PC-3 (cell line): ENCODE measurements at places on chromosomes 12 and 14. TPM values are rescaled to one million over a fixed set of nuclear protein-coding genes. Genes with fewer than 3 reads are reported as not detected.
A peak's percentile ranks its signal among the peaks of the same experiment; 100 is the strongest.

GRCh38 chr12:62205346-62205745, 54.9 kb upstream of the USP15 start:
- H3K27me3 ChIP-seq: no peaks in the 10 kb centered on the region
- no peak overlapping the region for H3K27ac ChIP-seq
- H3K36me3 ChIP-seq: no peaks in the 10 kb centered on the region
- no peaks in the 10 kb centered on the region for H3K4me1 ChIP-seq
- no peak overlapping the region for H3K4me3 ChIP-seq
- DNase-seq: no peak

GRCh38 chr12:66163289-66163688, 6.5 kb downstream of the TMBIM4 start:
- H3K27me3 ChIP-seq: no peaks in the 10 kb centered on the region
- H3K4me3 ChIP-seq: no peak overlapping the region
- no peak overlapping the region for H3K27ac ChIP-seq
- no peak for DNase-seq
- peaks cover 8% of the 10 kb centered on the region for H3K4me1 ChIP-seq

DNA sequence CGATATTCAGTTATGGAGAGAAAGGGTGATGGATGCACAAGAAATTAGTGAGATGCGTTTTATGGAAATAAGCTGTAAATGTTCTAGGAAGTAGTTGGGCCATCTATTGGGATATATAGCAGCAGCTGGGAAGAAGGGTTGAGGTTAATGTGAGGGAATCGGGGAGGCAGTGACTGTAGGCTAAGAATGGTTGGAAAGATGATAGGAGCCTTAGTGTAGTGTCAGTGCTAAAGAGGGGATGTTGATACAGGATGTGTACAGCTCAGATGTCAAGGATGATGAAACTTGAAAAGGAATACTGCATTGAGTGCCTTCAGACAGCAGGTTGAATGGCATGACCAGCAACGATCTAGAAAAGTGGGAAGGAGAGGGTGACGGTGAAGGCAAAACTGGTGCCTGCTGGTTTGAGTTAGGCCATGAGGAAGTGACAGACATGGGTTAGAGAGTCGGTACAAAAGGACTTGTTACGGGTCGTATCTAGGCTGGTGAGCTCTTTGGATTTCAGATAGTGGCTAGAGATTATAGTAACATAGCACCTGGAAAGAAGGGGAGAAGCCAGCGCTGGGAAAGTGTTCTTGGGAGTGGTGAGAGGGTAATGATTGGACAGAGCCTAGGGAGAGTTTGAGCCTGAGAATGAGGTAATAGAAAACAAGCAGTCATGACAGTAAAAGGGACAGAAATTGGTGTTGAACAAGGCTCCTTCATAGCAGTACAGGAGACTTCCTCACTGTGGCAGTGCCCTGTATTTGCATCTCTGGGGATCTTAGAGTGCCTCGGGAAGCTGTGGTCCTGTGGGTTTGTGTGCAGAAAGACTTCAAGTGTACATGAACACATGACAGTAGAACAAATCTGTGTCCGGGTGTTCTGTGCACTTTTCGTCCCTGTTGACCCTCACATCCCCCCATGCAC, 9.6 kb downstream of the MARS1 start:
- no peaks in the 10 kb centered on the region for H3K27me3 ChIP-seq
- H3K4me1 ChIP-seq: no peaks in the 10 kb centered on the region
- H3K4me3 ChIP-seq: no peak overlapping the region
- no peak for DNase-seq
- H3K36me3 ChIP-seq: peaks cover 48% of the 10 kb centered on the region

DNA sequence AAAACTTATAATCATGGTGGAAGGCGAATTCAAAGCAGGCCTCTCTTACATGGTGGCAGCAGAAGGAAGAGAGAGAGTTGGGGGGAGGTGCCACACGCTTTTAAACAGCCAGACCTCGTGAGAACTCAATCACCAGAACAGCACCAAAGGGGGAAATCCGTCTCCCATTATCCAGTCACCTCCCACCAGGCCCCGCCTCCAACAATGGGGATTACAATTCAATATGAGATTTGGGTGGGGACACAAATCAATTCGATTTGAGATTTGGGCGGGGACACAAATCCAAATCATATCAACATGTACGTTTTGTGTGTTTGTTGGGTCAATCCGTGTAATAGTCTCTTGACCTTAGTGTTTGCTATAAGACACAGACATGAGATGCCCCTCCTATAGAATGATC, 21.8 kb upstream of the WNK1 start:
- no peaks in the 10 kb centered on the region for H3K27me3 ChIP-seq
- no peak for DNase-seq

GRCh38 chr14:88005978-88006851, 1.3 kb downstream of the GPR65 start:
- no peak for DNase-seq
- no peak overlapping the region for H3K27ac ChIP-seq
- H3K36me3 ChIP-seq: no peaks in the 10 kb centered on the region
- no peaks in the 10 kb centered on the region; the same call in 1 of the 2 replicates for H3K4me1 ChIP-seq

DNA sequence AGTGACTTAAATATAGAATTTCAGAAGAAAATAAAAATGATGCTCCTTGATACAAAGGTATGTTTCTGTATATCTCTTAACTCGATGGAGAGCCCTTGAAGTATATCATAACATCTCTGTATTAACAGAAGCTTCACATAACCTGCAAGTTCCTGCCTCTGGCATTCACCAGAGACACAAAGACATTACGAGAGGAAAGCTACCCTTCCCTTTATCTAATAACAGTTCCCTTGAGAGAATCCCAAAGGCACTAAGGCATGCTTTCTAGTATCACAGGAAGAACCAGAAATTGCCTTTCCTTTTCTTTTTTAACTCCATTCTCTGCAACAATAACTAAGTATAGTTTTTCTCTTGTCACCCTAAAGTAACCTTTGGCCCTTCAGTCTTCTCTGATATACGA, 164.5 kb downstream of the MGAT4C start:
- no peaks in the 10 kb centered on the region for H3K4me1 ChIP-seq
- H3K4me3 ChIP-seq: no peak overlapping the region
- H3K27me3 ChIP-seq: no peaks in the 10 kb centered on the region
- no peaks in the 10 kb centered on the region for H3K36me3 ChIP-seq
- H3K27ac ChIP-seq: no peak overlapping the region
- no peak for DNase-seq

DNA sequence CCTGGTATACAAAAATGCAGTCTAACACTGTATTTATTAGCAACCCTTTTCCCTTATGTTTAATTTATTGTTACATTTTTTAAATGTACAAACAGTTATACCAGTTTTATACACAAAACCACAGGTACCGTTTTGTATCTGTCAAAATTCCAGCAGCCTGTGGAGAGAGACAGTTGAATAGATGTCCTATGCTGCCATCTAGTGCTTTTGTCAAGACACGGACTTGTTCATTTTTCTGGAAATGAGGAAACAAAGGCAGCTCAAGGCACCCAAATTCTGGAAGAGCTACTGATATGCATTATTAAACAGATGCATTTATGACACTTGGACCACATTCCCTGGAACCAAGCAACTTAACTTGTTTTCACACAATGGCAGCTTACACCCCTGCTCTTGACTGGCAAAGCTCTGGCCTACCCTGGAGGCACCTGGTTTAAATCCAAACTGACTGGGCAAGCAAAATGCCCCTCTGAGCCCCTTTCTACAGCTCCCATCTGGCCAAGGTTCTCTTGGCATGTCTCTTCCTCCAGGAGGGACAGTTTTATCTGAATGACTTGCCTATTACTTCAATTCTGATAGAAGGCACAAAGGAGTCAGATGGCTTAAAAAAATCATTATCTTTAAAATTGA, 286.9 kb upstream of the PRKD1 start:
- peak; percentile 74 for DNase-seq
- H3K4me1 ChIP-seq: no peaks in the 10 kb centered on the region
- H3K36me3 ChIP-seq: no peaks in the 10 kb centered on the region
- no peak overlapping the region for H3K27ac ChIP-seq

DNA sequence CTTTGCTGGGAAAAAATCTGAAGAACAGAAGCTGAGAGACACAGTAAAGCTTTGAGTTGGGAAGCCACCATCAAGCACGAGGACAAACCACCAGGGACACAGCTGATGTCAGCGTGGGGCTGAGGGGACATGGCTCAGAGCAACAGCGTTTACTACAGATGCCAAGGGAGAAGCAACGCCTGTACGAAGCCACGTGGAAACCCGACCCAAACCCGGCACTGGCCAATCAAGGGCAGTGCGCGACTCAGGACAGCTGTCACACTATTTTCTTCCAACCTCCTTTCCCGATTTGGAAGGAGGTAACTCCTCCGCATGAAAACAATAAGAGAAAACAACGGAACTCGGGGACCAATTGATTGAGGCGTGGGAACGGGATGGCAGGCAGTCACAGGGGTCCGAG, 20.2 kb upstream of the CHGA start:
- no peak overlapping the region for H3K4me3 ChIP-seq
- H3K27me3 ChIP-seq: peaks cover 46% of the 10 kb centered on the region
- no peaks in the 10 kb centered on the region for H3K36me3 ChIP-seq
- DNase-seq: no peak
- 0 out of 2 replicates have a peak, but pooled peaks cover 3% of the 10 kb centered on the region for H3K4me1 ChIP-seq

- DNase-seq: no peak
- H3K27me3 ChIP-seq: peaks cover 26% of the 10 kb centered on the region
- H3K36me3 ChIP-seq: no peaks in the 10 kb centered on the region
These were observed 40.7 kb downstream of the NKX2-1 start for GRCh38 chr14:36479344-36479743.

- no peak overlapping the region for H3K27ac ChIP-seq
- no peaks in the 10 kb centered on the region for H3K27me3 ChIP-seq
- no peak overlapping the region for H3K4me3 ChIP-seq
- no peaks in the 10 kb centered on the region for H3K36me3 ChIP-seq
- no peaks in the 10 kb centered on the region for H3K4me1 ChIP-seq
- no peak for DNase-seq
These were observed 67.6 kb upstream of the GRIN2B start for GRCh38 chr12:14048941-14049545.

DNA sequence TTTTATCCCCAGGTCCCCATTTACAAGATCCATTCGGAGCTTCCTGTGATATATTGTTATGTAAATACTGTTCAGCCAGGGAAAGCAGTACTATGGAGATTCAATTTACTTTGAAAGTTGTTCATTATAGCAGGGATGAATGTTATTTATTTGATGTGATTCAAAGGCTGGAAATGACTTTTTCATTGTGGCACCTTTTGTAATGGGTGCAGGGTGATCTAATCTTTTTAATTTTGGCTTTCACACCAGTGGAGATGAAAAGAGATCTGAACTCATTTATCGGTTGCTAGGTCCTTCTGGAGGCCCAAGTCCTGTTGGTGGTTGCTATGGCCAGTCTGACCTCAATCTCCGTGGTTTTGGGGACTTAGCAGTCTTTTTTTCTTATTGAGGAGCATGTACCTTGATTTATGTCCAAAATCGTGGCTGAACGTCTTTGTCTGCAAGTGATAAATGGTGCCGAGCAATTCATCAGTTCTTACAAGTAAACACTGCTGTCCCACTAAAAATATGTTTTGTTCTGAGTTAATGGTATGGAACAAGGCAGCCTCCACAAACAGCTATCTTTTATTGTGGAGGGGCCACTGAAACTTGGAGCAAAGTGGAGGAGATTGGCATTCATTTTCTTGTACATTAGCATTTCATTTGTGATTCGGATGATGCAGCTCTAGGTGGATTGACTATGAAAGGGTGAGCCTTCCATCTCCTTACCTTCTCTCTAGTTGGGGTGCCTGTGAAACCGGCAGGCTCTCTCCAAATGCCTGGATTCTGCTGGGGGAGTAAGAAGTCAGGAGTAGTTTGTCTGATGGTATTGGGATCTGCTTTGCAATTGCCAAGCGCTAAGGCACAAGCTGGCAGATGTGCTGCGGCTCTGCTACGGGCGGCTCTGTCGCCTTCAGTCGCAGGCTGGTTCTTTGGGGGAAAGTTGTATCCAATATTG, 2.0 kb downstream of the RMST start:
- H3K4me3 ChIP-seq: no peak overlapping the region
- H3K27me3 ChIP-seq: peaks cover 93% of the 10 kb centered on the region
- DNase-seq: no peak
- no peak overlapping the region for H3K27ac ChIP-seq
- H3K4me1 ChIP-seq: no peaks in the 10 kb centered on the region

- H3K27ac ChIP-seq: no peak overlapping the region
- H3K36me3 ChIP-seq: no peaks in the 10 kb centered on the region
- H3K4me1 ChIP-seq: no peaks in the 10 kb centered on the region
- peaks cover 23% of the 10 kb centered on the region for H3K27me3 ChIP-seq
- H3K4me3 ChIP-seq: no peak overlapping the region
These were observed 92.6 kb upstream of the PRKD1 start for GRCh38 chr14:30020271-30020670.

DNA sequence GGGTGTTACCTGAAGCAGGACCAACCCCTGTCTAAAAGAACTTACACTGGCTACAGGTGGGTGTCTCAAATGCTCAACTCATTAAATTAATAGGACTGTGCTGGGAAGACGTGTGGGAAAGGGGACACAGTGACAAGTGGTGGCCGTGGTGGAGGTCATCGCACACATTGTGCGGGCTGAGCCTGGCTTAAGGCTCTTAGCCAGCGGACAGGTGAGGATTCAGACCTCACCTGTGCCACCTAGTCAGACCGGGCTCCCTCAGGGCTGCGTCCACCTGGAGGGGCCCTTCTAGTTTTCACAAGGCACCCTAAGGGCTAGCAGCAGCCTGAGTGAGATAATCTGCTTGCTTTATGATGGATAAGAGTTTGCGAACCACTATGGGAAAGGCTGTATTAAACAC, 125.2 kb upstream of the FKBP4 start:
- H3K4me3 ChIP-seq: no peak overlapping the region
- no peak for DNase-seq
- no peaks in the 10 kb centered on the region for H3K4me1 ChIP-seq

DNA sequence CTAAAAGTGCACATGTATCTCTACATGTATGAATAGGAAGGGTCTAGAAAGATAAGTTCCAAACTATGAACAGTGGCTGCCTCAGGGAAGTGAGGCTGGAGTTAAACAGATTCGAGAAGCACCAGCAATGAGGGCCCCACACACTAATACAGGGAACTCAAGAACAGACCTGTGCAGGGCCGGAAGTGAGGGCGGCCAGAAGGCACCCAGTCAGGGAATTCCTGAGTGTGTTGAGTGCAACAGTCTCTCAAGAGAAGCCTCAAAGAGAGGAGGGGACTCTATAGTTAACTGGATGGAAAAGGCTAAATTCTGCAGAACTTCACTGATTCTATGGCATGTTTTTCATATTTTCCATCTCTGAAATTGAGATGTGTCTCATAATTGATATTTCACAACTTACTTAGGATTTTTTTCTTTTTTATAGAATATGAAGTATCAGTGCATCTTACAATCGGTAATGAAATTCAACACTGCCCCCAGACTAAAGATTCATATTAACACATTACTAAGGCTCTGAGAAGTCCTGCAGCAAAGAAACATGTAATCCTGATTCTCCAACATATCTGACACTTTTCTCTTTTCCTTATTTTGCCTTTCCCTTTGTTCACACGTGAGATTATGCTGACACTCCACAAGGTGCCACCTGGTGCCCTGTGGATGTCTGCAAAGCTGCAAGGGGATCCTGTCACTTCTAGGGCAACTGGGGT, 61.3 kb downstream of the CHGA start:
- H3K4me3 ChIP-seq: no peak overlapping the region
- no peaks in the 10 kb centered on the region for H3K27me3 ChIP-seq
- peaks cover 6% of the 10 kb centered on the region; the same call in 1 of the 2 replicates for H3K36me3 ChIP-seq
- no peak for DNase-seq
- H3K27ac ChIP-seq: no peak overlapping the region

- H3K27me3 ChIP-seq: peaks cover 63% of the 10 kb centered on the region
- DNase-seq: peak; percentile 68
- H3K4me1 ChIP-seq: no peaks in the 10 kb centered on the region
- no peaks in the 10 kb centered on the region for H3K36me3 ChIP-seq
- no peak overlapping the region for H3K4me3 ChIP-seq
These were observed 107.7 kb upstream of the CAND1 start for GRCh38 chr12:67161322-67161918.

The SERPINA10 gene
- not detected in 2 replicates for total RNA-seq

The EML5 gene
- 0.66 and 0.86 TPM in 2 replicates for total RNA-seq

The KRT77 gene
- total RNA-seq: not detected in 2 replicates

The CLEC4C gene
- total RNA-seq: not detected in 2 replicates

The CLEC12A gene
- not detected in 2 replicates for total RNA-seq

The BEST3 gene
- 0.55 TPM in 1 of 2 replicates, not detected in the other for total RNA-seq

The B4GALNT3 gene
- 3.7 and 5.0 TPM in 2 replicates for total RNA-seq

The INSM2 gene
- 0.07 TPM in 1 of 2 replicates, not detected in the other for total RNA-seq
